ENCODE measurements at places on chromosomes 2 and 18. TPM values are rescaled to one million over a fixed set of nuclear protein-coding genes. Genes with fewer than 3 reads are reported as not detected.

The RND3 gene
- not detected for polyA plus RNA-seq

The MDH1B gene
- not detected for polyA plus RNA-seq

The KANSL1L gene
- polyA plus RNA-seq, result 11.6 TPM

The KIF5C gene
- polyA plus RNA-seq, result not detected

The CNDP1 gene
- not detected for polyA plus RNA-seq

The CDH19 gene
- not detected for polyA plus RNA-seq

The MOGAT1 gene
- not detected for polyA plus RNA-seq

The ERICH2 gene
- not detected for polyA plus RNA-seq

The UGT1A3 gene
- not detected for polyA plus RNA-seq

DNA sequence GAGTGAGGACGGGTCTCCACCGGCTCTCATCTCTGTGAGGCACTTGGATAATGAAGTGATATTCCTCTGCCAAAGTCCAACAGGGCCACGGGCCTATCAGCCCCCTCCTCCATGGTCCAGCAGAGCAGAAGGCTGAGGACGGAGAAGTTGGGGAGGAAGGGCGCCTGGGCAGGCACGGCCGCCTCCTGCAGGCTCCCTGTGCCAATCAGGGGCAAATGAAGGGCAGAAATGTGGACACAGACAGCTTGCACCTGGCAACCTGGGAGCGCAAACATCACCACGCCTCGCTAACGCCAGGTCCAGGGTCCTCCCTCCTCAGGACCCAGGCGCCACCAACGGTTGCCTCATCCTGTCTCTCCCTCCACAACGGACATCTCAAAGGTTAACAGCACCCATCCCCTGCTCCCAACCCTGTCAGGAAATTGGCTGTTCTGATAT is 24.3 kb downstream of the SMAD7 start:
- no peak overlapping the region for H3K27ac ChIP-seq
- no peaks in the 10 kb centered on the region for H3K27me3 ChIP-seq
- DNase-seq, result no peak
- peaks cover 95% of the 10 kb centered on the region for H3K4me1 ChIP-seq
- H3K4me3 ChIP-seq, result no peak overlapping the region
- peaks cover 3% of the 10 kb centered on the region for H3K36me3 ChIP-seq

- H3K4me3 ChIP-seq, result no peak overlapping the region
- H3K4me1 ChIP-seq, result peaks cover 14% of the 10 kb centered on the region
- H3K27me3 ChIP-seq, result no peaks in the 10 kb centered on the region
- no peak for DNase-seq
- peaks cover 33% of the 10 kb centered on the region for H3K36me3 ChIP-seq
Measured at GRCh38 chr2:232584238-232584637, 33.7 kb downstream of the EIF4E2 start.

GRCh38 chr2:114786901-114787300 is 344.5 kb downstream of the DPP10 start:
- DNase-seq, result no peak
- H3K4me1 ChIP-seq, result no peaks in the 10 kb centered on the region
- H3K36me3 ChIP-seq, result no peaks in the 10 kb centered on the region
- no peak overlapping the region for H3K27ac ChIP-seq
- H3K4me3 ChIP-seq, result no peak overlapping the region

DNA sequence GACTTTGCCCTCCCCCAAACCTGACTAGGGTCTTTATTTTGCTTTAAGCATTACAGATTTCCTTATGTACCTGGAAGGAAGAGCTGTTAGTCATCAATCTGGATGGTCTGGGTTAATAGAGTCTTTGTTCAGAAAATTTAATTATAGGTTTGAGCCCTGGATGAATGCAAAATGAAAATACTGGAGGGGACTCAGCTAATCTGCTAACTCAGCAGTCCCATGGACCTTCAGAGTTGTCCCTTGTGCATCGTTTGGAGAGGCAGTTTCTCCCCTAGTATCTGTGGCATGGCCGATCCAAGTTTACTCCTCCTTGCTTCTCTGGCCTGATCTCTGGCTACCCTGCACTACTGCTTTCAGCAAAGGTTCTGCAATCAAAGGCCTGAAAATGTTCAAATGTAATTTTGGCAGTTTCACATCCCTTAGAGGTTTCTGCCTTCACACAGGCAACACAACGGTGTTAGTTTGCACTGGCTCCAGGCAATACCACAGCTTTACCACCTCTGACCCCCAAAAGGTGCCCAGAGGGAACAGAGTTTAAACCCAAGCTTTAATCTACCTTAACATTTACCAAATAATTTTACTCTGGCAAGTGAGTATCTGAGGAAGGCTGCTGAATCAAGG is 134.3 kb downstream of the THADA start:
- peaks cover 45% of the 10 kb centered on the region for H3K4me1 ChIP-seq
- no peak overlapping the region for H3K27ac ChIP-seq
- no peak for DNase-seq
- H3K27me3 ChIP-seq, result no peaks in the 10 kb centered on the region
- H3K4me3 ChIP-seq, result no peak overlapping the region

- H3K36me3 ChIP-seq, result no peaks in the 10 kb centered on the region
- no peak overlapping the region for H3K4me3 ChIP-seq
- no peaks in the 10 kb centered on the region for H3K27me3 ChIP-seq
- no peak overlapping the region for H3K27ac ChIP-seq
- DNase-seq, result no peak
Measured at GRCh38 chr2:167240671-167241070, 352.4 kb downstream of the XIRP2 start.

DNA sequence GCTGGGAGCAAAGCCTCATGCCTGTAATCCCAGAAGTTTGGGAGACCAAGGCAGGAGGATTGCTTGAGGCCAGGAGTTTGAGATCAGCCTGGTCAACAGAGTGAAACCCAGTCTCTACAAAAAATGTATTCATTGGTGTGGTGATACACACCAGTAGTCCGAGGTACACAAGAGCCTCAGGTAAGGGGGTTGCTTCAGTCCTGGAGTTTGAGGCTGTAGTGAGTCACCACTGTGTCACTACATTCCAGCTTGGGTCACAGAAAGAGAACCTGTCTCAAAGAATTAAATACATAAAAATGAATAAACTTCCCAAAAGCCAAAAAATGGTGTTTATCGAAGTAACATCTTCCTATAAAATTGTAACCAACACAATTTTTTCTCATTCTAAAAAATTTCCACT is 568.1 kb upstream of the LINC00305 start:
- H3K4me3 ChIP-seq, result no peak overlapping the region
- no peak for DNase-seq
- no peaks in the 10 kb centered on the region for H3K27me3 ChIP-seq
- H3K4me1 ChIP-seq, result peaks cover 14% of the 10 kb centered on the region

- H3K27me3 ChIP-seq, result no peaks in the 10 kb centered on the region
- no peaks in the 10 kb centered on the region for H3K4me1 ChIP-seq
- no peak overlapping the region for H3K4me3 ChIP-seq
- H3K36me3 ChIP-seq, result no peaks in the 10 kb centered on the region
Measured at GRCh38 chr2:222538535-222538934, 114.2 kb downstream of the SGPP2 start.

DNA sequence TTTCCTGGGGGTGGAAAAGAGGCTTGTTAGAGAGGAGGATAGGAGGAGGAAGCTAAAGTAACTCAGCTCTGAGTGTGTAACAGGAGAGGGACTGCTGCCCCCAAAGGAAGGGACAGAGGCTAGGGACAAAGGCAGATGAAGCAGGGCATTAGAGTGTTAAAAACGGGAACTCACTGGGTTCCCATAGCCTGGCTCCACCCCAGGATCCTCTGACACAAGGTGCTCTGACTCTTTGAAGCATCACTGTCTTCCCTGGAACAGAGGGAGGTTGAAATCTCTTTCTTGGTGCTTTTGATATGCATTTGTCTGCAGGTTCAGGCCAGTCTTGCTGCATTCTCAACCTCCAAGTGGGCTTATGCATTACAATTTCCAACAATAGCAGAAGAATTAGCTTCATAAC is 22.9 kb downstream of the IL36A start:
- H3K4me3 ChIP-seq, result no peak overlapping the region
- no peaks in the 10 kb centered on the region for H3K36me3 ChIP-seq
- no peaks in the 10 kb centered on the region for H3K4me1 ChIP-seq

- no peaks in the 10 kb centered on the region for H3K36me3 ChIP-seq
- no peaks in the 10 kb centered on the region for H3K27me3 ChIP-seq
- H3K4me3 ChIP-seq, result no peak overlapping the region
- no peak overlapping the region for H3K27ac ChIP-seq
- H3K4me1 ChIP-seq, result no peaks in the 10 kb centered on the region
- DNase-seq, result no peak
Measured at GRCh38 chr2:96977631-96978195, 8.7 kb downstream of the FAM178B start.

- H3K36me3 ChIP-seq, result no peaks in the 10 kb centered on the region
- no peaks in the 10 kb centered on the region for H3K4me1 ChIP-seq
- no peak for DNase-seq
- H3K27me3 ChIP-seq, result peaks cover 3% of the 10 kb centered on the region
- H3K4me3 ChIP-seq, result no peak overlapping the region
Measured at GRCh38 chr18:47594621-47595086, 335.8 kb downstream of the SMAD2 start.

DNA sequence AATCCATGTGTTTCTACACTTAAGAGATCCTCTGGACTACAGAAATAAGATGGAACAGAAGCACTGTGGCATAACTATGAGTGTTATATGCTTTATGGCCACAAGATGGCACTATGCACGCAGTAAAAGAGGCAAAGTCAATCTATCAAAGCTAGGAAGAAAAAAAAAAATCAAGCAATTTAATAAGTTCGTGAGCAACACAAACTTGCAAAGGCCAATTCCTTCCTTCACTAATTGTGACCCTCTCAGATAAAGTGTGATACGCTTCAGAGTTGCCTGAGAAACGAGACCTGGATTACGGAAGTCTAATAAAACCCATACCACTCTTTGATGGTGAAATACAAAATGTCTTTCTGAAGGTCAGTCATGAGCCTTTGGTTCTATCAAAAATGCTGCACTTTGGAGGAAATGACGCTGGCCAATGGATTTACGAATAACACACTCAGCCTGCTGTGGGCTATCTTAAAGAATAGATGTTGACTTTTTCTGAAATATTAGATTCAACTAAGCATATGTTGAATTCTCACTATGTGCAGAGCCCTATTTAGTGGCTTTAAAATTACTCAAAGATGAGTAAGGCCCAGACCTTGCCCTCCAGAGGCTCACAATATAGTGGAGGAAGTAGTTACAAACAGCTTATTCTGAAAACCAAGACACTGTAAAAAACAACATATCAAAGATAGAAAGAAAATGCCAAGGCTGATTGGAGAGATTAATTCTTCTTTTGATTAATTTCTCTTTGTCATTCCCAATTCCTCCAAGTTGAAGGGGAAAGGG is 35.5 kb upstream of the TTR start:
- no peaks in the 10 kb centered on the region for H3K27me3 ChIP-seq
- no peak overlapping the region for H3K4me3 ChIP-seq
- no peaks in the 10 kb centered on the region for H3K4me1 ChIP-seq
- no peak overlapping the region for H3K27ac ChIP-seq

GRCh38 chr2:73290049-73290839 is 3.1 kb downstream of the EGR4 start:
- H3K27me3 ChIP-seq, result peaks cover 64% of the 10 kb centered on the region
- no peak overlapping the region for H3K4me3 ChIP-seq
- H3K27ac ChIP-seq, result no peak overlapping the region
- H3K4me1 ChIP-seq, result peaks cover 50% of the 10 kb centered on the region
- DNase-seq, result peak; percentile 23
- no peaks in the 10 kb centered on the region for H3K36me3 ChIP-seq

GRCh38 chr2:117232305-117232704 is 582.2 kb upstream of the DDX18 start:
- DNase-seq, result no peak
- H3K36me3 ChIP-seq, result no peaks in the 10 kb centered on the region
- no peaks in the 10 kb centered on the region for H3K27me3 ChIP-seq
- no peaks in the 10 kb centered on the region for H3K4me1 ChIP-seq
- no peak overlapping the region for H3K4me3 ChIP-seq
- H3K27ac ChIP-seq, result no peak overlapping the region

GRCh38 chr18:22309191-22309590 is 108.5 kb downstream of the CTAGE1 start:
- no peak overlapping the region for H3K27ac ChIP-seq
- H3K4me3 ChIP-seq, result no peak overlapping the region
- DNase-seq, result no peak
- no peaks in the 10 kb centered on the region for H3K27me3 ChIP-seq
- peaks cover 6% of the 10 kb centered on the region for H3K4me1 ChIP-seq

GRCh38 chr2:233409286-233409991 is 55.1 kb downstream of the DGKD start:
- H3K27me3 ChIP-seq, result no peaks in the 10 kb centered on the region
- H3K27ac ChIP-seq, result no peak overlapping the region
- H3K36me3 ChIP-seq, result peaks cover 98% of the 10 kb centered on the region
- DNase-seq, result no peak

DNA sequence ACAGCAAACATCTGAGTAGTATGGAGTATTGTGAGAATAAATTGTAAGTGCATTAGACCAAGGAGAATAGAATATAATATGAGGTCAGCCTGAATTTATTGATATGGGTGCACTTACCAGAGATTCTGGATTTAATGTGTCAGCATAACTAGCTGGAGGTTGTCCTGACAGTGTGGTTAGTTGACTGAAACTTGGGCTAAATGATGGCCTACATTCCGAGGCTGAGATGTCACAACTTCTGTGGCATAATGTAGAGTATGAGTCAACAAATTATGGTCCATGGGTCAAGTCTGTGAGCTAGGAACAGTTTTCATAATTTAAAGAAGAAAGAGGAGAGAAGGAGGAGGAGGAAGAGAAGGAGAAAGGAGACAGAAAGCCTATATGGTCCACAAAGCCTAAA is 127.6 kb downstream of the QPCT start:
- peak; percentile 11 for DNase-seq
- no peak overlapping the region for H3K4me3 ChIP-seq
- no peaks in the 10 kb centered on the region for H3K36me3 ChIP-seq

- H3K4me3 ChIP-seq, result no peak overlapping the region
- no peaks in the 10 kb centered on the region for H3K4me1 ChIP-seq
- no peaks in the 10 kb centered on the region for H3K36me3 ChIP-seq
- DNase-seq, result no peak
- H3K27me3 ChIP-seq, result no peaks in the 10 kb centered on the region
Measured at GRCh38 chr2:43727634-43728014, 46.2 kb upstream of the DYNC2LI1 start.

- H3K27me3 ChIP-seq, result no peaks in the 10 kb centered on the region
- no peaks in the 10 kb centered on the region for H3K4me1 ChIP-seq
- DNase-seq, result no peak
- H3K27ac ChIP-seq, result no peak overlapping the region
- no peak overlapping the region for H3K4me3 ChIP-seq
Measured at GRCh38 chr2:191878548-191879279, 31.8 kb upstream of the CAVIN2 start.
